ENCODE measurements at places on chromosomes 1 and 21. TPM values are rescaled to one million over a fixed set of nuclear protein-coding genes. Genes with fewer than 3 reads are reported as not detected.

- H3K4me1 ChIP-seq, result no peaks in the 10 kb centered on the region
- no peaks in the 10 kb centered on the region for H3K36me3 ChIP-seq
- peak overlapping the region; percentile 64 for H3K4me3 ChIP-seq
- no peak for DNase-seq
- peaks cover 83% of the 10 kb centered on the region for H3K27me3 ChIP-seq
Observed at GRCh38 chr1:47418122-47418521, 2.0 kb downstream of the FOXE3 start.

GRCh38 chr1:79694241-79694640 is 687.7 kb upstream of the ADGRL4 start:
- H3K27ac ChIP-seq, result no peak overlapping the region
- no peaks in the 10 kb centered on the region for H3K36me3 ChIP-seq
- H3K4me3 ChIP-seq, result no peak overlapping the region
- H3K27me3 ChIP-seq, result no peaks in the 10 kb centered on the region

Gene KCNA3
- total RNA-seq, result 0.94 TPM

GRCh38 chr1:76079475-76080227 is 5.1 kb downstream of the ST6GALNAC3 start:
- no peak for DNase-seq
- H3K4me3 ChIP-seq, result no peak overlapping the region
- H3K4me1 ChIP-seq, result peaks cover 60% of the 10 kb centered on the region
- no peaks in the 10 kb centered on the region for H3K36me3 ChIP-seq
- no peak overlapping the region for H3K27ac ChIP-seq
- peaks cover 14% of the 10 kb centered on the region for H3K27me3 ChIP-seq

Gene PLA2G2F
- not detected for total RNA-seq

DNA sequence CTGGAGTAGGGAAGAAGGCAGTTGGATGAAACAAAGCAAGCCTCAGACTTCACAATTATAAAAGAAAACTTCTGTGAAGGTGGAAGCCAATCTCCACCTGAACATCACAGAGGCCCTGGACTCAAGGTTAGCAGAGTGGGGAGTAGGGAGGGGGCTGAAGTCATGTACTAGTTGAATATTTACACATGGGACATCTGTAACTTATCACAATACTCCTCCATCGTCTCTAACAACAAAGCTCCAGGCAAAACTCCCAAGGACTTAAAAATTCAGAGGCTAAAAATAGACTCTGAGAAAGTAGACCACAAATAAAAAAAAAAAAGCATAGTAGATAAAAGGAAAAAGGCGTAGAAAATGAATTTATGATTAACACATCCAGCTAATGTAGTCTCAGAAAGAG is 326.3 kb upstream of the PKN2 start:
- H3K27ac ChIP-seq, result no peak overlapping the region
- H3K27me3 ChIP-seq, result peaks cover 4% of the 10 kb centered on the region
- H3K36me3 ChIP-seq, result no peaks in the 10 kb centered on the region

Gene HES3
- total RNA-seq, result not detected

DNA sequence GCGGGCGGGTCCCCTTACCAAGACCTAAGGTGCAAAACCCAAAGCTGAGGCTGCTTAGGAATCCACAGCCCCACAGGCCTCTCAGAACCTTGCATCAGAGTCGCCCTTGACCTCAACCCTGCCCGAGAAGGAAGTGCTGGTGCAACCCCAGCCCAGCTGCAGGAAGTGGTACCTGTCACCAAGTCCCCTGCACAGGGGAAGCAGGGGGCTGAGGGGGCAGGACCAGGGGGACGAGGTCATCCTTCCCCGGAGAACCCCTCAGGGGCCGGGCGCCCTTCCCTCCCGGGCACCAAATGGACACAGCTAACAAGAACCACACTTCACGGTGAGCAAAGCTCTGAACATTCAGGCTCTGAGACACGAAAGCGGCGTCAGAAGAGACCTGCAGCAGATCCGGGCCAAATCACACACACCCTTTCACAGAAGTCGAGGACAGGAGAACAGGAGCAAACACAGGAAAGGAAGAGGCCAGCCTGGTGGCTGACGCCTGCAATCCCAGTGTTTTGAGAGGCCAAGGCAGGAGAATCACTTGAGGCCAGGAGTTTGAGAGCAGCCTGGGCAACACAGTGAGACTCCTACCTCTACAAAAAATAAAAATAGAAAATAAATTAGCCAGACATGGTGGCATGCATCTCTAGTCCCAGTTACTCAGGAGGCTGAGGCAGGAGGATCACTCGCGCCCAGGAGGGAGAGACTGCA is 6.4 kb downstream of the ITGB2 start:
- no peak overlapping the region for H3K27ac ChIP-seq

- no peak overlapping the region for H3K27ac ChIP-seq
- H3K27me3 ChIP-seq, result peaks cover 4% of the 10 kb centered on the region
- H3K4me3 ChIP-seq, result no peak overlapping the region
Observed at GRCh38 chr1:30423570-30423969, 299.8 kb downstream of the MATN1 start.

DNA sequence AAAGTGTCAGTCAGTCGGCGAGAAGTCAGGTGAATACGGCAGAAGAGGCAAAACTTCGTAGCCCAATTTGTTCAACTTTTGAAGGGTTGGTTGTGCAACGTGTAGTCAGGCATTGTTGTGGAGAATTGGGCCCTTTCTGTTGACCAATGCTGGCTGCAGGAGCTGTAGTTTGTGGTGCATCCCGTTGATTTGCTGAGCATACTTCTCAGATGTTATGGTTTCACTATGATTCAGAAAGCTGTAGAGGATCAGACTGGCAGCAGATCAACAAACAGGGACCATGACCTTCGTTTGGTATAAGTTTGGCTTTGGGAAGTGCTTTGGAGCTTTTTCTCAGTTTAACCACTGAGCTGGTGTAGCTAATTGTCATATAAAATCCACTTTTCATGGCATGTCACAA is 190.2 kb upstream of the ADAMTS5 start:
- H3K36me3 ChIP-seq, result no peaks in the 10 kb centered on the region
- no peak overlapping the region for H3K27ac ChIP-seq
- H3K4me3 ChIP-seq, result no peak overlapping the region
- no peaks in the 10 kb centered on the region for H3K4me1 ChIP-seq
- H3K27me3 ChIP-seq, result no peaks in the 10 kb centered on the region

GRCh38 chr1:167333124-167333523 is 112.4 kb downstream of the POU2F1 start:
- DNase-seq, result no peak
- H3K27ac ChIP-seq, result no peak overlapping the region
- H3K36me3 ChIP-seq, result peaks cover 17% of the 10 kb centered on the region

- DNase-seq, result no peak
- no peaks in the 10 kb centered on the region for H3K36me3 ChIP-seq
- H3K4me1 ChIP-seq, result peaks cover 27% of the 10 kb centered on the region
Observed at GRCh38 chr1:154831462-154831861, 38.6 kb downstream of the KCNN3 start.

DNA sequence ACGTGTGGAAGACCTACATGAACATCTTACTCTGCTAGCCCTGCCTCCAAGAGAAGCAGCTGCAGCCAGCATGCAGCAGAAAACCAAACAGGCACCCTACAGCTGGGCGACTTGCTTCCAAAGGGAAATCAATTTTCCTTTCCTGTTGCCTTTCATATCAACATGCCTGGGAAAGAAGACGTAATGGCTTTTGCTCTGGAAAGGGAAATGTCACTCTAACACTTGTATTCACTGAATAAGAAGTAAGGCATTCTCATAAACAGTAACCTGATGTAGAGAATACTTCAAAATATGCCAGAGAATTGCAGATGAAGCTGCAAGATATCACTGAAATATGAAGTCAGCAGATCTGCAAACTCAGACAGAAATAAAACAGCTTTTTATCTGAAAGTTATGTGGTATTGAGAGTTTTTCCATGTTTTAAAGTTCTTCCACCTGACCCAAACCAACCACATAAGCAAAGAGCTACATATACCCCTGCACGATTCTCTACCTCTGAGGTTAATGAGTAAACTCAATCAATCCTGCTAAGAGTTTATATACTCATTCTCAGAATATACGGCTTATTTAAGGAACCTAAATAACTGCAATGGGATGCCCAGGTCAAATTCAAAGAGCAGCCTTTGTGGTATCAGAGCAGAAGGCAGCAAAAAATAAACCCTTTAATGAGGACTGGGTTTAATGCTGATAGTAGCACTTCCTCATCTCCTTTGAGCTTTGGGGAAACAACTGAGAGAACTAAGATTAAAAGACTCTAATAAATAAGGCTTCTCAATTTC is 150.9 kb downstream of the RERE start:
- H3K4me3 ChIP-seq, result no peak overlapping the region
- no peak for DNase-seq
- H3K36me3 ChIP-seq, result no peaks in the 10 kb centered on the region
- H3K27me3 ChIP-seq, result no peaks in the 10 kb centered on the region

Gene PCP4L1
- 3.4 TPM for total RNA-seq

- peak overlapping the region; percentile 42 for H3K4me3 ChIP-seq
- no peak for DNase-seq
- H3K27me3 ChIP-seq, result peaks cover 4% of the 10 kb centered on the region
- H3K4me1 ChIP-seq, result peaks cover 10% of the 10 kb centered on the region
- H3K27ac ChIP-seq, result no peak overlapping the region
Observed at GRCh38 chr1:211832661-211833060, 2.1 kb upstream of the LPGAT1 start.

Gene ARHGAP29
- total RNA-seq, result 42.7 TPM

Gene SYT2
- total RNA-seq, result 11.9 TPM

Gene CSRP1
- total RNA-seq, result 7.3 TPM

DNA sequence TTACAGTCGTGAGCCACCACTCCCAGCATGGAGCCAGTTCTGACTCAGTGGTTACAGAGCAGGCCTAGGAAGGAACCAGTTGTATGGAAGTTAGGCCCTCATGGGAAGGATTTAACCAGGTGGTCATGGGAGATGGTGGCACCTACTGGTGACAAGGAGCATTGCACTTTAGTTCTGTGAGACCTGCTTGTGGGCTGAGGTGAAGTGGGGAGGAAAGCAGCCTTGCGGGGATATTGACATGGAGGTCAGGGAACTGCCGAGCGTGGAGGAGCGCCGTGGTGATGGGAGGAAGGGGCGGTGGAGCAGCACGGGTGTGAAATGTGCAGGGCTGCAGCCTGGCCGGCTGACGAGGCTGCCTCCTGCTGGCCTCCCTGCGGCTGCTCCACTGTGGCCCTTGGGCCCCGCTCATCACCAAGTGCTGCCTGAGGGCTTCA is 100.4 kb downstream of the GALNT2 start:
- H3K4me1 ChIP-seq, result peaks cover 7% of the 10 kb centered on the region
- no peaks in the 10 kb centered on the region for H3K27me3 ChIP-seq
- no peak overlapping the region for H3K4me3 ChIP-seq
- no peak for DNase-seq

Gene WDR77
- 33.0 TPM for total RNA-seq

GRCh38 chr1:60564916-60565750 is 491.6 kb upstream of the C1orf87 start:
- H3K27me3 ChIP-seq, result no peaks in the 10 kb centered on the region
- no peak for DNase-seq
- H3K4me1 ChIP-seq, result peaks cover 6% of the 10 kb centered on the region
- H3K27ac ChIP-seq, result no peak overlapping the region
- no peaks in the 10 kb centered on the region for H3K36me3 ChIP-seq
- no peak overlapping the region for H3K4me3 ChIP-seq

Gene STIL
- total RNA-seq, result 19.7 TPM

DNA sequence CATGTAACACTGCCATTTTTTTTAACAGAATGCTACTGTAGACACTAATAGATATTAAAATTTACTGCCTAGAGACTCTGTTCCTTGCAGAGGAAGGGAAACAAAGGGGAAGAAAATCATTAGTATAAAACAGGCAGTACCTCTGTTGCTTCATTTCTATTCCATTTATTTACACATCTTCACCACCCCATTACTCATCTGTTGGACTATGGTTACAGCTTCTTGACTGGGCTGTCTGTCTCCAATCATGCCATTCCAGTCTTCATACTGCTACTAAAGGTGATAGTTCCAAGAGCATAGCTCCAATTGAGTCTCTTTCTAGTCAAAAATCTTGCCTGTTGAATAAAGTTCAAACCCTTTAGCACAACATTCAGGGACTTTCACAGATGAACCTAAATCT is 22.2 kb upstream of the GPR25 start:
- no peak overlapping the region for H3K27ac ChIP-seq
- no peaks in the 10 kb centered on the region for H3K27me3 ChIP-seq
- no peaks in the 10 kb centered on the region for H3K4me1 ChIP-seq
- H3K36me3 ChIP-seq, result peaks cover 49% of the 10 kb centered on the region
- no peak overlapping the region for H3K4me3 ChIP-seq

GRCh38 chr1:34776911-34777310 is 4.1 kb upstream of the GJB3 start:
- DNase-seq, result no peak
- H3K4me3 ChIP-seq, result no peak overlapping the region
- no peaks in the 10 kb centered on the region for H3K4me1 ChIP-seq
- H3K36me3 ChIP-seq, result no peaks in the 10 kb centered on the region
- peaks cover 35% of the 10 kb centered on the region for H3K27me3 ChIP-seq
- H3K27ac ChIP-seq, result no peak overlapping the region

Gene ATF6
- 21.7 TPM for total RNA-seq

GRCh38 chr1:205273551-205273982 is 45.8 kb downstream of the TMCC2 start:
- DNase-seq, result peak; percentile 86
- H3K4me3 ChIP-seq, result no peak overlapping the region
- H3K4me1 ChIP-seq, result no peaks in the 10 kb centered on the region
- no peaks in the 10 kb centered on the region for H3K36me3 ChIP-seq
- no peaks in the 10 kb centered on the region for H3K27me3 ChIP-seq
- H3K27ac ChIP-seq, result peak overlapping the region; percentile 34

- no peak overlapping the region for H3K4me3 ChIP-seq
- DNase-seq, result no peak
- H3K27ac ChIP-seq, result no peak overlapping the region
- no peaks in the 10 kb centered on the region for H3K4me1 ChIP-seq
- peaks cover 25% of the 10 kb centered on the region for H3K36me3 ChIP-seq
- H3K27me3 ChIP-seq, result no peaks in the 10 kb centered on the region
Observed at GRCh38 chr1:114437812-114438211, 73.2 kb downstream of the TRIM33 start.

DNA sequence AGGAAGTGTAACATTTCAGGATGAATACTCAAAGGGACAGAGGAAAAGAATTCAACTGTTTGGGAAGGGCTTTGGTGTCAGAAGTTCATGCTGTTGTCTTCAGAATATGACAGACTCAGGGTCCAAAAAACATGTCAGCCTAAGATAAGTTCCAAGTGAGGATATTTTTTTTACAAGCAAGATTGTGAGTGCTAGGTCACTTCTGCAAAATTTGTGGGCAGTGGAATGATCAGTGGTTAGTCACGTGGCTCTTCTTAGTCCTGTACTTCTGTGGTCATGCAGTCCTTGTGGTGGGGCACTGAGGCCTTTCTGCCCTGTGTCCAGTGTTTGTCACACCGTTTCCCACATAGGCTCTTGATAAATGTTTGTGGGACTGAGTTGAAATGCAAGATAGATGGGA is 5.2 kb downstream of the RGL1 start:
- H3K36me3 ChIP-seq, result peaks cover 28% of the 10 kb centered on the region
- no peaks in the 10 kb centered on the region for H3K27me3 ChIP-seq
- peaks cover 66% of the 10 kb centered on the region for H3K4me1 ChIP-seq
- H3K4me3 ChIP-seq, result peak overlapping the region; percentile 3
- no peak overlapping the region for H3K27ac ChIP-seq
- DNase-seq, result no peak

Gene ANKRD65
- 11.1 TPM for total RNA-seq

GRCh38 chr21:36700295-36700970 is 1.5 kb downstream of the SIM2 start:
- peaks cover 4% of the 10 kb centered on the region for H3K36me3 ChIP-seq
- H3K4me3 ChIP-seq, result peak overlapping the region; percentile 82
- H3K27ac ChIP-seq, result no peak overlapping the region
- no peak for DNase-seq

Data from type B pancreatic cell (in vitro differentiated cells).